Naive thymus-derived CD4-positive, alpha-beta T cell (primary cell): ENCODE measurements at places on chromosomes 1 and 21. TPM values are rescaled to one million over a fixed set of nuclear protein-coding genes. Genes with fewer than 3 reads are reported as not detected.

Gene HCRTR1
- not detected for polyA plus RNA-seq

Gene SPRR2G
- polyA plus RNA-seq, result not detected

Gene RUNX3
- 14.2 TPM for polyA plus RNA-seq

Gene COL6A2
- polyA plus RNA-seq, result 1.7 TPM

Gene CYP4B1
- polyA plus RNA-seq, result not detected

Gene CELA3A
- polyA plus RNA-seq, result not detected

Gene KRTAP12-2
- polyA plus RNA-seq, result not detected

Gene HEYL
- polyA plus RNA-seq, result 0.18 TPM

Gene SLC6A17
- polyA plus RNA-seq, result not detected

Gene RIMS3
- polyA plus RNA-seq, result 2.2 TPM

Gene KRTAP19-2
- polyA plus RNA-seq, result not detected

Gene FCRL6
- 0.43 TPM for polyA plus RNA-seq

Gene SH3D21
- polyA plus RNA-seq, result 0.17 TPM

Gene KRTAP19-1
- polyA plus RNA-seq, result not detected

Gene S100A8
- 1.7 TPM for polyA plus RNA-seq

Gene CASZ1
- polyA plus RNA-seq, result 1.1 TPM

Gene THEM5
- polyA plus RNA-seq, result not detected

Gene RYR2
- not detected for polyA plus RNA-seq

Gene CCSAP
- polyA plus RNA-seq, result 2.5 TPM

Gene TENT5C
- 1.6 TPM for polyA plus RNA-seq

Gene RPS6KC1
- polyA plus RNA-seq, result 9.3 TPM

Gene MPZL1
- 19.0 TPM for polyA plus RNA-seq

Gene OVAAL
- not detected for polyA plus RNA-seq

Gene ORC1
- 0.74 TPM for polyA plus RNA-seq

Gene LIN28A
- polyA plus RNA-seq, result not detected

Gene PODN
- polyA plus RNA-seq, result not detected

Gene C1orf174
- 19.9 TPM for polyA plus RNA-seq

Gene TMEM63A
- polyA plus RNA-seq, result 55.0 TPM
